ENCODE measurements at places on chromosomes 1 and 21. TPM values are rescaled to one million over a fixed set of nuclear protein-coding genes. Genes with fewer than 3 reads are reported as not detected.

ZBTB37 gene
- 9.0 TPM for total RNA-seq

DNA sequence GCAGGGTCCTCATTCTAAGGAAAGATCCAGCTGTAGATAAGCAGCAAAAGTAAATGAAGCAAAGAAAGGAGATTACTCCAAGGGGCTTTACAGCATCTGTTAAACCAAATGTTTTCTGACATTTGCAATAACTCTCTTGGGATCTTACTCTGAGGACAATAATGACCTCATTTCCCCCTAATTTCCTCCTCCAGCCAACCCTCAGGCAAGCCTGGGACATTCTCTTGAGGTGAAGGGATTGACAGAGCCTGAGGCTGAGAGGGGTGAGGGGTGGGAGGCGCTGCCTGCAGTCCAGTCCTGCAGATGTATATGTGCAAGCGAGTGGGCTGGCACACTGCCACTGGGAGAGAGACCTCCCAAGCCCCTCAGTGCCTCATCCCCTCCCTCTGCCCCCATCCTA is 40.5 kb upstream of the NEK2 start:
- H3K27me3 ChIP-seq, result no peaks in the 10 kb centered on the region
- no peak for DNase-seq
- no peak overlapping the region for H3K4me3 ChIP-seq
- H3K4me1 ChIP-seq, result no peaks in the 10 kb centered on the region
- H3K27ac ChIP-seq, result no peak overlapping the region

GRCh38 chr21:42417533-42417932 is 13.8 kb downstream of the UBASH3A start:
- peak; percentile 76 for DNase-seq
- no peak overlapping the region for H3K4me3 ChIP-seq
- no peaks in the 10 kb centered on the region for H3K27me3 ChIP-seq
- peaks cover 58% of the 10 kb centered on the region for H3K36me3 ChIP-seq

DNA sequence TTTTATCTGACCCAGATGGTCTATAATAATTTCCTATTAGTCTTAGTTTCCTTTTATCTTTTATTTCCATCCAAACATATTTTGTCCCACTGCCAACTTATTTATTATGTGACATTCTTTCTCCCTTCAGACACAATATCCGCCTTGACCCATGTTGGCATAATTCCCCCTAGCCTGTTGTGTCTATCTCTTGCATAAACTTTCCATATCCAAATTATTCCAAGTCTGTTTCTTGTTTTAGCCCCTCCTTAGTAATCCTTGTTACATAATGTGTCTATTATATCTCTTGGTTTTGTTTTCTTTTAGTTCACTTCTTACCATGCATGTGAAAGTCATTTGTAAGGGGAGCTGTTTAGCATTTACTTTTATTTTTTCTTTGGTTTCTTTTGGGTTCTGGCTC is 81.6 kb upstream of the CACHD1 start:
- no peak overlapping the region for H3K4me3 ChIP-seq
- no peaks in the 10 kb centered on the region for H3K36me3 ChIP-seq
- no peaks in the 10 kb centered on the region for H3K4me1 ChIP-seq
- DNase-seq, result no peak

GRCh38 chr1:21495225-21495820 is 13.9 kb upstream of the ALPL start:
- H3K27me3 ChIP-seq, result peaks cover 6% of the 10 kb centered on the region
- DNase-seq, result no peak
- H3K36me3 ChIP-seq, result no peaks in the 10 kb centered on the region
- no peak overlapping the region for H3K27ac ChIP-seq

DNA sequence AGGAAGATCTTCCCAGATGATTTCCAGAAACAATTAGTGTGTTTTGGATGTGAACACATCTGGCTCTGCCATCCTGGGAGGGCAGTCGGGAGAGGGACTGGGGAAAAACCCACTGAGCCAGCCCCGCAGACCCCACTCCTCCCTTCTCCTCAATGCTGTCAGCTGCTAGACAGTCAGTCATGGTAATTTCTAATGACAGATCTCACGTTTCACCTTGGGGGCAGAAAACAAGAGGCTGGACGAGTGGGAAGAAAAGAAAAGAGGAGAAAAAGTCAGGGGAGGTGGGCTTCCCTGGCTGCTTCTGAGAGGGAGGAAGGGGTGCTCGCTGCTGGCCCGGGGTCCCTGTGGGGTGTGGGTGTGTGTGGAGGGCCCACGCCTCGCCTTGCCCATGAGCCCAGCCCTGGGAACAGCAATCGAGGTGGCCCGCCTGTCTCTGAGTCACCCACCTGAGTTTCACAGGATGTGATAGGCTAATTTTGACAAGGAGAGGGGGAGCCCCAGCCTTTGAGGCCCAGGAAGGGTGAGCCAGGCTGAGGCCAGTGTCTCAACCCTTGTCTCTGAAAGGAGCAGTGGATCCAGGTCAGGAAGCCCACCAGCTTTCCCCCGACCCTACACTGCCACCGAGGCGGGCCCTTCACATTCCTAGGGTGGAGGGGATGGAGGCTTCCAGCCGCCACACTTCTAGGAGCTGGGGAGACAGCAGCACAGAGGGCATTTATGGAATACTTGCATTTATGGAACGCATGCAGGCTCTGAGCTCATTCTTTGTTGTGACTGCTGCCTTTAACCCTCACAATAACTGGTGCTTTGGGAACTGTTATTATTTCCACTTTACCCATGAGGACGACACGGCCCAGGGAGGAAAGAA is 49.1 kb upstream of the IFNLR1 start:
- DNase-seq, result peak; percentile 81
- no peaks in the 10 kb centered on the region for H3K36me3 ChIP-seq
- H3K27ac ChIP-seq, result no peak overlapping the region
- peaks cover 14% of the 10 kb centered on the region for H3K4me1 ChIP-seq
- H3K4me3 ChIP-seq, result no peak overlapping the region
- peaks cover 11% of the 10 kb centered on the region for H3K27me3 ChIP-seq

- no peak overlapping the region for H3K27ac ChIP-seq
- DNase-seq, result no peak
- H3K4me3 ChIP-seq, result no peak overlapping the region
- H3K36me3 ChIP-seq, result peaks cover 19% of the 10 kb centered on the region
Measured at GRCh38 chr1:45960930-45961715, 157.7 kb downstream of the MAST2 start.

GRCh38 chr1:246265481-246265880 is 241.6 kb downstream of the SMYD3 start:
- no peak for DNase-seq
- H3K27ac ChIP-seq, result no peak overlapping the region
- peaks cover 17% of the 10 kb centered on the region for H3K36me3 ChIP-seq
- H3K4me1 ChIP-seq, result no peaks in the 10 kb centered on the region
- no peak overlapping the region for H3K4me3 ChIP-seq

S100A14 gene
- total RNA-seq, result not detected

OR14K1 gene
- not detected for total RNA-seq

- H3K4me3 ChIP-seq, result no peak overlapping the region
- no peaks in the 10 kb centered on the region for H3K4me1 ChIP-seq
- H3K27me3 ChIP-seq, result peaks cover 9% of the 10 kb centered on the region
- no peaks in the 10 kb centered on the region for H3K36me3 ChIP-seq
Measured at GRCh38 chr1:113993072-113993471, 13.8 kb downstream of the OLFML3 start.

DNA sequence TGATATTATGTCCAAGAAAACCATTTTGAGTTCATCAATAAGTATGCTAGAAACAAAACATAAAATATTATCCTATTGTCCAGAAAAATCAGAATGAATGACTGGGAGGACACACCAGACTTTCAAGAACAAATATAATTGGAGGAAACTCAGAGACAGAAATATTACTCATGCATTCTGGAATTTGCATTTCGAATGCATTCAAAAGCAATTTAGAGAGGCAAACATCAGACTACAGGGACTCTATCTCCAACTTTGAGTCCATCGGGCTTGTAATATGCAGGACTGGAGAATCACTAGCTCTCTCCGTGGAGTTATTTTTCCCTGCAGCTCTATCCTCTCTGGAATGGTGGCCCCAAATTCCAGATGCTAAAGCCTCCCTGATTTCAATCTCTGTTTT is 161.8 kb downstream of the CDC42BPA start:
- no peak overlapping the region for H3K4me3 ChIP-seq
- no peaks in the 10 kb centered on the region for H3K27me3 ChIP-seq
- no peak for DNase-seq
- no peaks in the 10 kb centered on the region for H3K4me1 ChIP-seq
- no peaks in the 10 kb centered on the region for H3K36me3 ChIP-seq
- H3K27ac ChIP-seq, result no peak overlapping the region

ETV3L gene
- not detected for total RNA-seq

LMX1A gene
- total RNA-seq, result not detected

GRCh38 chr1:26016953-26017545 is 4.5 kb upstream of the EXTL1 start:
- H3K4me3 ChIP-seq, result no peak overlapping the region
- no peaks in the 10 kb centered on the region for H3K36me3 ChIP-seq
- H3K4me1 ChIP-seq, result no peaks in the 10 kb centered on the region
- H3K27me3 ChIP-seq, result no peaks in the 10 kb centered on the region
- peak; percentile 33 for DNase-seq
- H3K27ac ChIP-seq, result no peak overlapping the region

FCGR3A gene
- not detected for total RNA-seq

DNA sequence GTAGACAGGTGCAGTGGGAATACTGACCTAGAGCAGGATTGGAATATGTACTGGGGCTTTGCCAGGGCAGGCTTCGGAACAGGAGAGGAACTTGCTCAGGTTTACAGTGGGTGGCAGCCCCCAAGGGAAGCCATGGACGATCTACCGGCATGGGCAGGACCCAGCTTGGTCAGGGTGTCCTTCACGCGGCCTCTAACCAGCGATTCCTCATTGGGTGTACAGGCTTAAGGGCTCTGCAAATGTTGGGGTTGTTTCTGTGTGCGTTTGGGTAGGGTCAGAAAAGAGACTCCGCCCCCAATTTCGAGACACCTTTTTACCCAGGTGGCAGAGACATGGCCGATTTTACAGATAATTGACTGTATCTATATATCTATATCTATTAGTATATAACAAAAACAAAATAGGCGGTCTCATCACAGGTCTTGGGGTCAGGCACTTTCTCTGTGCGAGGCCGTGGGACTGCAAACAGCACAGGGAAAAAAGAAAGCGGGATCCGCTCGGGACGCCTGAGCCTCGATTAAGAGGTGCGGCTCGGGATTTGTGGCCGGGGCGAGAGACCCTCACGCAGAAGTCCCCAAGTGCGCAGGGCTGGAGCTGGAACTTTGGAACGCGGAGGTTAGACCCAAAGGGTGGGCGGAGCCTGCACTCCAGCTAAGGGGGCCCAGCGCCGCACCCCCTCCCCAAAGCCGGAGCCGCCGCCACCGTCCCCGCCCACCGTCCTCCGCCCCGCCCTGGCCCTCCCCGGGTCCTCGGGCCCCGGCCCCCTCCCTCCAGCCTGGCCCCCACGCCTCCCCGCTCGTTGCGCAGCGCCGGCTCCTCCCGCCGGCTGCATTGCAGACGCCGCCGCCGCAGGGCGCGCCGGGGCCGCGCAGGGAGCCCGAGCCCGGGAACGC is 67.5 kb upstream of the VAMP3 start:
- H3K27me3 ChIP-seq, result peaks cover 38% of the 10 kb centered on the region
- no peak overlapping the region for H3K27ac ChIP-seq
- H3K36me3 ChIP-seq, result no peaks in the 10 kb centered on the region
- no peak for DNase-seq

- H3K27ac ChIP-seq, result no peak overlapping the region
- no peak overlapping the region for H3K4me3 ChIP-seq
- no peak for DNase-seq
- H3K27me3 ChIP-seq, result no peaks in the 10 kb centered on the region
- H3K36me3 ChIP-seq, result no peaks in the 10 kb centered on the region
Measured at GRCh38 chr21:42735061-42735460, 81.6 kb downstream of the PDE9A start.

OR2T33 gene
- total RNA-seq, result not detected

OLFML3 gene
- 0.10 TPM for total RNA-seq

CDC20 gene
- 194 TPM for total RNA-seq

DNA sequence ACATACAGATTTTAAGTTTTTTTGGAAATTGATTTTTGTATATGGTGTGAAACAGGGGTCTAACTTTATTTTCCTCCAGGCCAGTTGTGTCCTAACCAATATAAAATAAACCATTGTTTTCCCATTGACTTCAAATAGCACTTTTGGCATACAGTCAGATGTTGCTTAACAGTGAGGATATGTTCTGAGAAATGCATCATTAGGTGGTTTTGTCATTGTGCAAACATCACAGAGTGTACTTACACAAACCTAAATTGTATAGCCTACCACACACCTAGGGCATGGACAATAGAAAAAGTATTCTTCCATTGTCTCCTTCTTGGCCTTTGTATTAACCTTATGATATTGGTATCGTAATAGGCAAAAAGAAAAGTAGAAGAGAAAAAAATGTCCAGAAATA is 37.4 kb upstream of the DISP1 start:
- H3K27ac ChIP-seq, result no peak overlapping the region
- H3K4me3 ChIP-seq, result no peak overlapping the region
- H3K36me3 ChIP-seq, result no peaks in the 10 kb centered on the region
- H3K27me3 ChIP-seq, result peaks cover 5% of the 10 kb centered on the region
- DNase-seq, result no peak

Measured in activated naive CD4-positive, alpha-beta T cell treated with anti-CD3 and anti-CD28 coated beads for 36 hours (primary cell).